ENCODE measurements at places on chromosomes 3 and 15.

DNA sequence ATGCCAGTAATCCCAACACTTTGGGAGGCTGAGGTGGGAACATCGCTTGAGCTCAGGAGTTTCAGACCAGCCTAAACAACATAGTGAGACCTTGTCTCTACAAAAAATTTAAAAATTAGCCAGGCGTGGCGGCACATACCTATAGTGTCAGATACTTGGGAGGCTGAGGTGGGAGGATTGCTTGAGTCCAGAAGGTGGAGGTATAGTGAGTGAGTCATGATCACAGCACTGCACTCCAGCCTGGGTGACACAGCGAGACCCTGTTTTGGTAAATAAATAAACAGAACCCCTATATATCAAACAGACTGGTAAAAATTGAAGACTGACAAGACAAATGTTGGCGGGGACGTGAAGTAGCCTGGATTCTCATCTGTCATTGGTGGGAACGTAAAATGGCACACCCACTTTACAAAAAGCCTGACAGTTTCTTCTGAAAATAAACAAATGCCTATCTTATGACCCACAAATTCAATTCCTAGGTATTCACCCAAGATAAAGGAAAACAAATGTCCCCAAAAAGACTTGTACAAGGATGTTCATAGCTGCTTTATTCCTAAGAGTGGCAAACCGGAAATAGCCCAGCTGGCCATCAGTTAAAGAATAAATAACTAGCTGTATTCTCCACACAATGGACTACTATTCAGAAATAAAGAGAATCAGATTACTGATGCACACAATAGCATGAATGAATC lies 47.0 kb upstream of the GK5 start:
- DNase-seq = no peak

DNA sequence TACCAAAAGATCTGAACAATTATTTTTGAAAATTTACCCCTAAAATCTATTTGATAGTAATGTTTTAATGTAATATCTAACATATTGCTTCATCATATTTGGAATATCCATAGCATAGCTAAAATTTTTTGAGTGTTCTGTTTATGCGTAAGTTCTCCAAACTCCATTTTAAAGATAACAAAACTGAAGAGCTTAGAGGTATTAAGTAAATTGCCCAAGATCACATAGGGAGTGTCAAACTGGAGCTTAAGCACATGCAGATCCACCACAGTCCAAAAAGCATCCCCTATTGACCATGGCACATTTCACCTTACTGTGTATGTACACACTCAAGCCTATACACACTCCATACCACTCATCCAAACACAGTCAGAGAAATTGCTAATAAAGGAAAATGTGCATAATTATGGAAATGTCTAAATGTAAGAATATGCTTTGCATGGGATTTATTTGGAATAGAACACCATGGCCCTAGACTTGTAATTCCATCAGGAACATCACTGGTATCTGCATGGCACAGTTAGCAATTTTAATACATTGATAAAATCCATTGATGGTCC lies 85.2 kb upstream of the TGFBR2 start:
- no peak for DNase-seq

- no peak for DNase-seq
Measured at GRCh38 chr3:65936908-65937638, 101.6 kb downstream of the MAGI1 start.

GRCh38 chr3:79406175-79406574 lies 361.6 kb downstream of the ROBO1 start:
- DNase-seq = no peak

GRCh38 chr15:40956541-40956982 lies 3.3 kb downstream of the CHAC1 start:
- no peak for DNase-seq

Data from inflammatory macrophage (primary cell).